ENCODE measurements at places on chromosomes 16 and 17.

GRCh38 chr17:17017343-17018014 is 24.8 kb upstream of the MPRIP start:
- no peak for DNase-seq

- no peak for DNase-seq
Measured at GRCh38 chr17:45432405-45433158, at the start of gene ARHGAP27. ARHGAP27 (minus strand) TSS chr17:45432870; CDS start chr17:45430279, 2,591 bp downstream.

- peak; percentile 11 for DNase-seq
Measured at GRCh38 chr17:57869617-57870282, 19.9 kb upstream of the MRPS23 start.

DNA sequence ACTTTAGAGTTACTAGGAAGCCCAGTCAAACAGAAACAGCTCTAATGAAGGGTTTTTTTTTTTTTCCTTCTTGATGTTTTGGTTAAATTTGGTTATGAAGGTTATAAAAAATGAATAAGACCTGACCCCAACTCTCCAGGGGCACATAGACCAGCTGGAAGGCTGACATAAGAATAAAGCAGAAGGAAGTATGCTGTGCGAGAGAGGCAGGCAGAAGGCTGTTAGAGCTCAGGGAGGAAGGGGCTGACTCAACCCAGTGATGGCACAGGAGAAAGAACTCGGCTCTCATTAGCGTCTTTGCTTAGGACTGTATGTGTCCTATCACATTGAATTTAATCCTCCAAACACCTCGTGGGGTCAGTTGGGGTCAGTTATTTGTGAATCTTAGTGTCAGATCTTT is 474.6 kb downstream of the PMP22 start:
- DNase-seq, result no peak

DNA sequence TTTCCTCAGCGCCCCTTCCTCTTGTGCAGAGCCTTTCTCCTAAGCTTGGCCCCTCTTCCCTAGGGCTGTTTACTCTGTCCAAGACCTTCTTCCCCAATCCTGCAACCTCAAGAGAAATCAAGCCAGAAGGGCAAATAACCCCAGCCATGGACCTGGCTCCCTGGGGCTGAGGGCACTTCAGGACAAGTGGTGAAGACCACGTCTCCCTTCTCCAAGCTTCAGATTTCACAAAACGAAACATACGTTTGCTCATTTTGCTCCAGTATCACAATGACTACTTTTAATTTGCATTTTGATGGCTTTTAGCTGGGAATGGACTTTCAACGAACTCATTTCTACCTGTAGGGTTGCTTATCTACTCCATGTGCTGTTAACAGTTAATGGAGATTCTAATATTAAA is 139.8 kb upstream of the CACNG5 start:
- DNase-seq, result no peak

GRCh38 chr16:12576878-12577277 is 226.8 kb downstream of the CPPED1 start:
- no peak for DNase-seq

Measured in kidney glomerular epithelial cell (primary cell).